ENCODE measurements at places on chromosomes 4 and X.

GRCh38 chrX:8313844-8314243 is 142.8 kb upstream of the VCX2 start:
- DNase-seq: no peak

DNA sequence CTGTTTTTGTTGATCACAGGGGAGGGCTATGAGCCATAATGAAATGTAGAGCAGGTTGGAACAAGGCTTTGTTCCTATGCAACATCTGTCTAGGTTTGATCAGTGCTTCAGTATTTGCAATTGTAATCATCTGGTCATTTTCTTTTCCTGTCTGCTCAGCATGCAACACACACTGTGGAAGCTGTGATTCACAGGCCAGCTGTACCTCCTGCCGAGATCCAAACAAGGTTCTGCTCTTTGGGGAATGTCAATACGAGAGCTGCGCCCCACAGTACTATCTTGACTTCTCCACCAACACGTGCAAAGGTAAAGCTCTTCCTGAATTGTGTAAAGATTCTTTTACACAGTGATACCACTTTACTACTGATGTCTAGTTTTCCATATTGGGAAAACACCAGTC is 181.9 kb upstream of the ANXA3 start:
- no peak for DNase-seq

DNA sequence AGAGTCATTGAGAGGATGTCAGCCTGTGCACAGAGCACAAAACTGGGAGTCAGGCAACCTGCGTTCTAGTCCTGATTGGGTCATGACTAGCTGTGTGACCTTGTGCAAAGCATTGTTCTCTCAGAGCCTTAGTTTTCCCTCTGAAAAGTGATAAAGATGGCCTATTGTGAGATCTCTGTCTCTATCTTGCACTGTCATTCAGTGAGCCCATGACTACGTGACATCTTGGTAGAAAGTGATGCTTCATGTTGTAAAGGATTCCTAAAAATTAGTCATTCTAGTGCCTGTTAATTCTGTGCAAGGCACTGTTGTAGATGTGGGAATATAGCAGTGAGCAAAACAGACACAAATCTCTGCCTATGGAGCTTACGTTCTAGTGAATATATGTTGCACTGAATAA is 2.5 kb downstream of the PGRMC1 start:
- DNase-seq: no peak

DNA sequence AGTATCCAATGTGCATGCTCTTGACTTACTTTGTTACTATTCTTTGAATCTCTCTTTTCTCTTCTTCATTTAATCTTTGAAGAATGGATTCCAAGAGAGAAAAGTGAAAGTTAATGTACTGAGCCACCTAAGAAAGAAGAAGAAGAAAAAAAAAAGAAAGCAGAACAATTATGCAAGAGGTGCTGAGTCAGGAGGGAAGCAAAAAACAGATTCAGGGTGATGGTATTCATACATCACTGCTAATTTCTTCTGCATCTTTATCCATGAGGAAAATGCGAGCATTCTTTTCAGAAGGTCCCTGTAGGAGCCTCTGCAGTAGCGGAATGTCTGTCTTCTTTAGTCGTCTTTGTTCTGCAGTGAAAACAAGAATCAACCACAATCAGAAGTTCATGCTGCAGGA is 43.9 kb downstream of the RASSF6 start:
- DNase-seq: no peak

- no peak for DNase-seq
Measured at GRCh38 chrX:22516893-22517292, 244.2 kb downstream of the CBLL2 start.

GRCh38 chr4:95250544-95251137 is 298.1 kb downstream of the UNC5C start:
- DNase-seq: no peak

GRCh38 chrX:37594755-37595382 is 23.4 kb downstream of the LANCL3 start:
- no peak for DNase-seq

- DNase-seq: no peak
Measured at GRCh38 chr4:15648600-15648999, 6.6 kb downstream of the FBXL5 start.
